ENCODE measurements at places on chromosomes 6 and 20.

DNA sequence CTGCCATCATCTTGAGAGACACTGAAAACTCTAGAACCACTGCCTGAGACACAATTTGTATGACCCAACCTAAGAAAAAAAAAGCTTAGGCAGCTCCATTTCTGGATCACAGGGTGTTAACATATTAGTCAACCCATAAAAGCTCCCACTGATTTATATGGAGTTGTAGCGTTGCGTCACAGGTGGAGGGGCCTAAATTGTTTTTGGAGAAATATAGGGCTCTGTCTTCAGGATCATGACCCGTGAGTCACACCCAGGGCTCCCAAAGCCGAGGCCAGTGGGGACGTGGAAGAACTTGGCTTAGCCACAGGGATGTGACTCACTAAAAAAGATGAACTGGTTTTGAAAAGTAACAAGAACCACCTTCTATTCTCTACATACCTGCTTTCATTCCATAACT is 116.5 kb upstream of the BMP2 start:
- no peak for DNase-seq

DNA sequence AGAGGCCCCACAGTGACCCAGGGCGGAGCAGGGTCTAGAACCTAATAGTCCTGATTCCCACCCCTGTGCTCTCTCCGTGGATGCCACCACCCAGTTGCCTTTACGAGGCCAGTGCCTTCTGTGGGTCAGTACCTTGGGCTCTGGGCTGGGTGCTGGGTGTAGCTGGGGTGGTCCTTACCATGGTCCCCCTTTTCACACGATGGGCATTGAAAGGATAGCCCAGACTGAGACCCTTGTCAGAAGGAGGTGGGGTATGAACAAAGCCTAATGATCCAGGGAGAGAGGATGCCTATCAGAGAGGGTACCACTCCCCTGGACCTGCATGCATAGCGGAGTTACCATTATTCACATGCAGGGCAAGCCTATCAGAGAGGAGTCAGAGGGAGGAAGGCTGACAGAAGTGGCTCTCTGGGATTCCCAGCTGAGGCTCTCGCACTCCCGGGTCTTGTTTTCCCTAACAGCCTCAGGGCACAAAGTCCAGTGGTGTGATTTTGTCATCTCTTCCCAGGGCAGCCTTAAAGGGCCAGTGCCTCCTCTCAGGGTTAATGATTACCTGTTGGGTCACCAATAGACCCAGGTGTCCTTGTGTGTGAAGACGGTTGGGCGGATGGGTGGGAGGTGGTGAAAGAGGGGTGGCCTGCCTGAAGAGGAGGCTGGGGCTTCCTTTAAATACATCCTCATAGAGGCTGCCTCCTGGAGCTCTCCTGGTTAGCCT is 36.2 kb downstream of the VEGFA start:
- no peak for DNase-seq

DNA sequence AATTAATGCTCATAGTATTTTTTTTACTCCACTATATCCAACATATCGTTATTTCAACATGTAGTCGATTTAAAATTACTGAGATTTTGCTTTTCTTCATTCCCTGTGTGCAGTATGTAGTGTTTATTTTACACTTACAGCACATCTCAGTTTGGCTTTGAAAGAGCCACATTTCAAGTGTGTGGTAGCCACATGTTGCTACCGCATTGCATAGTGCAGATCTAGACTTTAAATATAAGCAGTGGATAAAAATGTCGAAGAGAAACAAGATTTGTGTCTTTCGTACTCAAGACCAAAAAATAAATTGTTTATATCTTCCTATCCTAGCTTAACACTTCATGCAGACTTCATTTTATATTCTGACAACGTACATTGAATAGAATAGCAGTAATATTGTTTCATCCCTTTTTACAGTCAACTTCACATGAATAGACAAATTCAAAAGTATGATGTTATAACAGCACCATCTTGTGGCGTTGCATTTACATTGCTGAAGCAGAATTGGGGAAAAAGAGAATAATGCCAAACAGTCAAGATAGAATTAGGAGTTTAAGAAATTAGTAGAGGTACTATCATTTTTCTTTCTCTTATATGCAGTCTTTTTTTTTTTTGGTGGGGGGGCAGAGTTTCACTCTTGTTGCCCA is 29.9 kb downstream of the FBXO5 start:
- no peak for DNase-seq

GRCh38 chr20:8315639-8316573 is 183.8 kb downstream of the PLCB1 start:
- no peak for DNase-seq

- DNase-seq = no peak
These were observed 106.7 kb downstream of the MYLK4 start for GRCh38 chr6:2643935-2644539.

GRCh38 chr20:37349517-37350491 is 3.9 kb downstream of the SRC start:
- DNase-seq = no peak

- no peak for DNase-seq
These were observed 55.6 kb upstream of the PROKR2 start for GRCh38 chr20:5372371-5372770.

DNA sequence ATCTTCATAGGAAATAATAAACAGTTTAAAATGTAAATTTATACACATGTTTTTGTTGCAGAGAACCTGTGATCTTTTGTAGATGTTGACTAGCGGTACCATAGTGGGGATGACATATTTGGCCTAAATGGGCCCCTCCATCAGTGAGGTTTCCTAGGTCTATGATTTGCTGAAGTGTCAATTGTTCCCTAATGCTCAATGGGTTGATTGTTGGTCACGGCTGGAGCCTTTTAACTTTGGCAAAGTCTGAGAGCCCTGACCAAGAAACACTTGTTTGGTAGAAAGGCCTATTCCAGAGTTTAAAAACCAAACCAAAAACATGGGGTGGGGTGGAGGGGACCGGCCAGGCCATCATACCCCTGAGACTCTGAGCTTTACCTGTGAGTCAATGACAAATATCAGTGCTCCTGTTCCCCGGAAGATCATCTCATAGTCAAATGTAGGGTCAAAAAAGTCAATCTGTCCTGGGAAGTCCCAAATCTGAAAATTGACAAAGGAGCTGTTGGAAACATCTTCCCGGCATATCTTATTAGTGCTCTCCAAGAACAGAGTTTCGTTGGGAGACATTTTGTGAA is 25.1 kb downstream of the RRAGD start:
- no peak for DNase-seq

DNA sequence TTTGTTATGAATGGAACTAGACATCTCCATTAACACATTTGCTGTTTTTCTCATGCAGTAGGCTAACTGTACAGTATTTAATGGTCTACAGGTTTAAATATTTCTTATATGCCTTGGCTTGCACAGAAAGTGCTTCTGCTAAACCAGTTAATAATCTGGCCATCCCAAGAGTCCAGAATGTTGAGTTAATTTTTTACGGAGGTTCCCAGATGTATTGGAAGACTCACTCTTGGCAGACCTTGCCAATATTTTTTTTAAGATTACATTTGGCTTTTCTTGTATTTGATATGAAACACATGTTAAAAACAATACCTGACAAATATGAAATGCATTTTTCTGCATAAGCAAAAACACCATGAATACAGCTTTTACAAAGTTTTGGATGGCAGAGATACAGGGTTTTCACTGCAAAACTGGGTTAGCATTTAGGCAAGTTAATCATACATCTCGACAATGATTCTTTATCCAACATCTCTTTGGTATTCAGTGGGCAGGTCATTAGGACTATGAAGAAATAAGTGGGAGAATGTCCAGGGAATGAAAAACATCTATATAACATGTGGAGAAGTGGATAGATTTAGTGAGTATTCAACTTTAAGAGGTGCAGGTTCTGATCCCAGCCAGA is 94.0 kb downstream of the SGK1 start:
- DNase-seq = no peak

- no peak for DNase-seq
These were observed 499.1 kb downstream of the CD83 start for GRCh38 chr6:14616656-14617055.

DNA sequence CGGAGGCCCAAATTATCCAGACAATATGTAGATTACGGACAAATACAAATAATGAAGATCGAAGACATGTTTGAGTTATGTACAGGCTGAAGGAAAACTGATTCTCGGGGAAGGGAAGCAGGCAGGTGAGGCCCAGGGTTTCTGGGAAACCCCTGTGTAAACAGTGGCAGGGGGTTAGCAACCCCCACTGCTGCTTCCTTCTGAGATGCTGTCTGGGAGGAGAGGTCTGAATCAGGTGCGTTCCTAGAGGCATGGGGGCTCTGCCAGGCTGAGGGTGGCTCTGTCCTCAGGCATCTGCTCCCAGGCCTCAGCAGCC is 7.2 kb upstream of the MDGA1 start:
- DNase-seq = no peak

DNA sequence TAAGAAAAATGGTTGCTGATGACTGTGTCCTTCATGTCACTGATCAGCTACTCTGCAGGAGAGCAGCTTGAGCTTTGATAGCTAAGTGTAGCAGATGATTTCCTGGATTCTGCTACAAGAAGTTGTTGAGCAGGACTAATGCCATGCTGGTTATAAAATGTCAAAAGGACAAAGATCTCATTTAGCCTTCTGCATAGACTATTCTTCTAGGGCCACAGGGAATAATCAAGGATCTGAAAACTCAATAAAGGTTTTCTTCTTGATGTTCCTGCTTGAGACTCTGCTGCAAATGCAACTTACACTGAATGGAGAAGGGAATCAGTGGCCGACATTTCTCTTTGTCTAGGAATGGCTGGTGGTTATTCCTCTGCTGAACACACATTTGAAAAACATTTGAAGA is 360.3 kb upstream of the PTCHD4 start:
- DNase-seq = no peak

- no peak for DNase-seq
These were observed 11.2 kb downstream of the TP53INP2 start for GRCh38 chr20:34715384-34715783.

- DNase-seq = no peak
These were observed 60.8 kb upstream of the DDR1 start for GRCh38 chr6:30823534-30823865.

GRCh38 chr20:53237461-53237860 is 265.3 kb downstream of the TSHZ2 start:
- no peak for DNase-seq

GRCh38 chr6:150153905-150154492 is 11.2 kb downstream of the PPP1R14C start:
- no peak for DNase-seq
